ENCODE measurements at places on chromosomes 3 and 15.

DNA sequence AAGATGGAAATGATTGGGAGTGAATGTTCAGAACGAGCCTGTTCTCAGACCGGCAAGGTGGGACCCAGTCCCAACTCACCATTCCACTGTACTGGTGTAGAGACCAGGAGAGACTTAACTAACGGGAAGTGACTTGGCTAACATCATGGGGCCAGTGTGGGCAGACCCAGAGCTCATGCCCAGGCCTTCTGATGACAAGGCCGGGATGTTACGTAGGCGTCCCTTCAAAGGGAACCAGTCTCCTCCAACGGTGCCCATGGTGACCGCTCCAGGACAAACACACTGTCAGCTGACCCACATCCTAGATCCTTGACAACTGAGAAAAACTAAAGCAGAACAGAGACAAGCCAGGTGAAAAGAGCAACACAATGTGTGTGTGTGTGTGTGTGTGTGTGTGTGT, 128.4 kb upstream of the HACD2 start:
- no peak for DNase-seq

DNA sequence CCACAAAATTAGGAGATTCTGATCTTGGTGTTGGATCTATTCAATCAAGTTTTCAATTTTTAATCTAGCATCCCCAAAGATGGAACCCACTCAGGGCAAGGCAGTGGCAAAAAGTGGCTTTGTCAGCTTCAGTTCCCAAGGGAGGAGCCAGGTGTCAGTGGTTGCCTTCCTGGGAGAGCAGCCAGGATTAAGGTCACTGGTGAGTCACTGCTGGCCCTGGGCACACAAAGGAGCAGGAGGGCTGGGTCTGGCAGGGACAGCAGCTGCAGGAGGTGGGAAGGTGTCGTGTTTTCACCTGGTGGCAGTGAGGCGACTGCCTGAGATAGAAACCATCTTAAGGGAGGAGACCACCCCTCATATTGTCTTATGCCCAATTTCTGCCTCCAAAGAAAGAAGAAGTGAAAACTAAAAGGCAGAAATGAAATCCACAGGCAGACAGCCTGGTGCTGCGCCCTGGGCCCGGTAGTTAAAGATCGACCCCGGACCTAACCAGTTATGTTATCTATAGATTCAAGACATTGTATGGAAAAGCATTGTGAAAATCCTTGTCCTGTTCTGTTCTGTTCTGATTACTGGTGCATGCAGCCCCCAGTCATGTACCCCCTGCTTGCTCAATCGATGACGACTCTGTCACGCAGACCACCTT, 5.9 kb upstream of the KLHL25 start:
- no peak for DNase-seq

GRCh38 chr3:73637042-73637441, 12.3 kb upstream of the PDZRN3 start:
- DNase-seq, result no peak

DNA sequence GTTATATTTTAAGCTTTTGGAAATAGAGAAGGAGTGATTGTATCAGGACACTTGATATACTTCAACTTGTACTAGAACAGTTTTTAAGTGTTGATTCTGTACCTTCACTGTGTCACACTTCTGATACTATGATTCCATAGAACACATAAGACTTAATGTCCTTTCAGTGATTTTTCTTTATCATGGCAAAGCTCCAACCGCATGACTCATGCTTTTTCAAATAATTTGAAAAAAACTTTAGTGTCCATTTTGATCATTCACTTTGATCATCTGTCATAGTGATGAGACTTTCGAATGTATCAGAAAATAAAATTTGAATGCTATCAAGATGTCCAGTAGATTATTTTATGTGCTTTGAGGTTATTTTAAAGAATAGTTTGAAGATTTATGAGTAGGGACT, 32.0 kb downstream of the AP4E1 start:
- no peak for DNase-seq

- DNase-seq, result no peak
Measured at GRCh38 chr3:128133273-128133883, 9.8 kb upstream of the RUVBL1 start.

Measured in spinal cord (tissue), 10 donors.